NT2/D1 (cell line): ENCODE measurements at places on chromosomes 3 and 15.

GRCh38 chr3:87733671-87734367, 325.0 kb downstream of the CGGBP1 start:
- no peak for DNase-seq

- DNase-seq = no peak
These were observed 120.0 kb downstream of the CYP19A1 start for GRCh38 chr15:51218299-51218938.

DNA sequence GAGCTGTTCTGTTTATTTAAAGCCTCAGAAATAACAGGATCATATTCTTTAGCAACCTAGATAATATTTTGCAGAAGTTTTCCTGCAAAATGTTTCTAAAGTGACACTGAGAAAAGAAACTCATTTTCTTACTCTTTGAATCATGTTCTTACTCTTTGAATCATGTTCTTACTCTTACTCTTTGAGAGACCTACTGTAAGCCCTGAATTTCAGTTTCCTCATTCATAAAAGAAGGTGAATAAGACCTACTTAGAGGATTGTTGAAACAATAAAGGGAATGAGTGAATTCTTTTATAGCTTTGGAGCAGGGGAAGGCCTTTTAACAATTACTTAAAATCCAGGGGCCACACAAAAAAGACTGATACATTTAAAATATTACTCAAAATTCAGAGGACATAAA, 221.7 kb upstream of the CMC1 start:
- no peak for DNase-seq

DNA sequence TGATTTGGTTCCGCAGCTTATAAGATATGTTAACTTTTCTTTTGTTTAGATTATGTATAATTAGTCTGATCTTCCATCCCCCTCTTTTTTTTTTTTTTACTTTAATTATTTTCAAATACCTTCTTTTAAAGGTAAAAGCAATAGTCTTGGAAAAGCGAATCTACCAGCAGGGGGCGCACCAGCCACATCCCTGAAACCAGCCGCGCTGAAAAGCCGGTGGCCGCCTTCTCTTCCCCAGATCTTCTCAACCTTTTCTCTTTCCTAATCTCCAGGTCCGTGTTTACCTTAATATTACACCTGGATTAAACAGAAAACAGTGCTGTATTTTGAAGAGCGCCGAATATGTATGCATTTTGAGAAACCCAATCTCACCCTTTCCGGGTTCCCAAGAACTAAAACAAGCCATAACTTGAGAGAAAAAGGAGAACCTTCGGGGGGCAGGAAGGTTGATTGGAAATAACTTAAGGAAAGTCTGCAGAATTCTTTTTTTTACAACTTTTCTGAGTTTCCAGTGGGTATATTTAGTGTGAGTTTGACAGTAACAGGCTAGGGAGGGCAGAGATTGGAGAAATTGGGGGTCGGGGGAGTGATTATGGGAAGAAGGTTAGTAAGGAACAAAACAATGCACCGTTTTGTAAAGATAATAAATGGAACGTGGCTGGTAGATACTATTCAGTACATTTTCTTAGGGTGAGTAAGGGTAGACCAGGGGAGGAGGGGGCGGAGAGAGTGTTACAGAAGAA, 2.0 kb upstream of the SOX2 start:
- no peak for DNase-seq

DNA sequence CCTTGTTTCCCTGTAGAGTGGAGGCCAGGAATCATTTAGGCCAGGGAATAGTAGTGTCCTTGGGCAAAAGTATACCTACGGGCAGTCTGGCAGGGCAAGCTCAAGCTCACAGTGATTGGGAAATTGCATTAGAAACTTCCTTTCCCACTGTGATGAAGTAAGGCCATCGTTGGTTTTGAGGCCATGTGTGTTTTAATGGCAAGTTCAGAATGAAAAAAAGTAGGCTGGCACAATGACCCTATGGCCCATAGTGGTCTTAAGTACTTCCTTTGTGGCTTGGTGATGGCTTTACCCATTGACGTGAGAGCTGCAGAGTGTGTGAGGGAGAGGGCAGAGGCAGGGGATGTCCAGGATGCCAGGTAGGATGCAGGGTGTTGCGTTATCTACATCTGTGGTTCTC, 28.8 kb downstream of the LIMD1 start:
- DNase-seq = no peak

DNA sequence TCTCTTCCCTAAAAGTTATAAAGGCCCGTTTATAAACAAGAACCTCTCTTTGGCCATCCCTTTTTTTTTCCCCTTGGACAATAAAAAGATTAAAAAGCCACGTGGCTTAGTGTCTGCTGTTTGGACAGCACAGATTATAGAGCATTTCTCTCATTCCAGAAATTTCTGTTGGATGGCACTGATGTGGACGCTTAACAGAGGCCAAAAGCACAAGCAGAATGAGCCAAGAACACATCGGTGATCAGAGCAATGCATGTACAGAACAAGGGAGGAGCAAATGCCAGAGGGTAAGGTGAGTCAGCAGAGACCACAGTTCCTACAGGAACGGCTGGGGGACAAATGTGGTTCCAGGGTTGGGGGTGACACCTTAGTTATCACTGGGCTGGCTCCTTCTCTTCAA, 30.3 kb upstream of the CTNNB1 start:
- no peak for DNase-seq

DNA sequence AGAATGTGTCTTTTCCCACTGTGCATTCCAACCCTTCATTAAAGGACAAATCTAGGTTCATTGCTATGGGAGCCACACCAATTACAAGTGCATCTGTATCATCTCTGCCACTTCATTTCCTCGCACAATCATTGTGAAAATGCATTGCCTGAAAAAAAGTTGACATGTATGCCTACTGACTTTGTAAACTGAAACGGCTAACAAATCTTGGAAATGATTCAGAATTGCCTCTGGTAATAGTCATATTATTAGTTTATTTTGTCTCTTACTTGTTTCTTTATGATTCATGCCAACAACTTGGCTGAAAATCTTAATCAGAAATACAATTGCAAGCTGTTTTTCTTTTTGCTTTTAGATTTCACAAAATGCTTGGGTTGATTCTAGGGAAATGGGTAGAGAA, 497.1 kb downstream of the ZIC1 start:
- DNase-seq = no peak

- DNase-seq = no peak
These were observed 984 bp downstream of the PLSCR4 start for GRCh38 chr3:146249921-146250320.

- no peak for DNase-seq
These were observed 13.3 kb upstream of the OR5K1 start for GRCh38 chr3:98449606-98450193.

DNA sequence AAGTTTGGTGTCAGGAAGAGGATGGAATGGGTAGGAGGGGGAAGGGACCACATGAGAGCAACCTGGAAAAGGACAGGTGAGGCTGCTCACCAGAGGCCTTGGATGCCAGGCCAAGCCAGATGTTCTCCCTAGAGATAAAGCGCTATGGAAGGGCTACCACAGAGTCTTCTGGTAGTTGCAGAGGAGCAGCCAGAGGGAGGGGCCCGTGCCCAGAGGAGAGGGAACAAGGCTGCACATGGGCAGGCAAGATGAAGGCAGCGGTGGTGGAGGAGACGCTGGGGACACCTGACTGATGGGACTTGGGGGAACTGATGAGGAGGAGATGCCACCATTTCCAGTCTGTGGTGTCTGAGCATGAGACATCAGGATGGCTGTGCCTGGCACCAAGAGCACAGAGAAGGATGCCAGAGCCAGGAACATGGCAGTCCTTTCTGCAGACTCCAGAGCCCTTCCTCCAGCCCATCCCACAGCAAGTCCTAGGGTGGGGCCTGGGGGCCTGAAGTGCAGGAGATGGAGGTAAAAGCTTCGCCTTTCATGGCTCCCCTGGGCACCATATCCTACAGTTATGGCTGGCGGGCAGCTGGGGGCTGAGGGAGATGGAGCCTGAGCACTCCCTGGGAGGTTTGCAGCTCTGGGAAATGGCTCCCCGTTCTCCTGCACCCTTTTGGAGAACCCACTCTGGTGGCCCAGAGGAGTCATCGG, 103.0 kb downstream of the ETFA start:
- DNase-seq = no peak

- no peak for DNase-seq
These were observed 54.5 kb downstream of the GABRG3 start for GRCh38 chr15:27025481-27025966.

- no peak for DNase-seq
These were observed 209.6 kb upstream of the PFN2 start for GRCh38 chr3:150180334-150180733.

- no peak for DNase-seq
These were observed 16.9 kb upstream of the P2RY1 start for GRCh38 chr3:152818027-152818426.

DNA sequence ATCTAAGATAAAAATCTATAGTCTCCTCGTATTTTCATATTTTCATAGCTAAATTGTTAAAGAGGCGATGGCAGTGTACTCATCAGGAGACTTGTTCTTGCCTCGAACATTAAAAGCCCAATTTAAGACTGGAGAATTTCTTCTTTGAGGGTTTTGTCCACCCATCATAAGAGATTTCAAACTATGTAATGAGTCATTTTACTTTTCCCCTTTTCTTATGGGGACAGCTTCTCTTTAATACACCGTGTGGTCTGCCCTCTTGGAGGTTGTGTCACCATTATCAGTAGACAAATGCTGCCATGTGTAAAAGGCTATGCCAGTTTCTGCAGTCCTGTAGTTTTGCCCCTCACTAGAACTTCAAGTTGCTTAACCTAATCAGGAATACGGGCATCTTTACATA, 16.9 kb downstream of the TGFBR2 start:
- no peak for DNase-seq

DNA sequence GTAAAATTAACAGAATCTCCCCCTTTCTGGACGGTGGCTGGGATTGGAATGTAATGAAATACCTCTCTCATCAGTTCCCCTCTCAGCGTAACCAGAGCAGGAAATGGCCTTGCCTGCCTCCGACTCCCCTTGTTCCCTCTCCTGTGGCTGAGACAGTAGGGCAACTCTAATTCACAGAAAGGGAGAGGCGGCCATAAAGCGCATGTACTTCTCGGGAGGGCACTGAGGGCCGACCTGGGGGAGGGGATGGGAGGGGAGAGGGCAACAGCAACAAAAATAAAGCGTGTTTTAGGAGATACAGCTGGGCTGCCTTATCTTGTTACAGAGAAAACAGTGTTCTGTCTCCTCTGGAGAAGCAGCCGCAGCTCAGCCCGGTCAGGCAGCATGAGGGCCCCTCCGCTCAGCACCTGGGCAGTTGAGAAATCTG, 783.3 kb upstream of the ARRDC4 start:
- peak; percentile 27 for DNase-seq

- DNase-seq = no peak
These were observed 20.3 kb upstream of the ETV5 start for GRCh38 chr3:186129206-186129605.

DNA sequence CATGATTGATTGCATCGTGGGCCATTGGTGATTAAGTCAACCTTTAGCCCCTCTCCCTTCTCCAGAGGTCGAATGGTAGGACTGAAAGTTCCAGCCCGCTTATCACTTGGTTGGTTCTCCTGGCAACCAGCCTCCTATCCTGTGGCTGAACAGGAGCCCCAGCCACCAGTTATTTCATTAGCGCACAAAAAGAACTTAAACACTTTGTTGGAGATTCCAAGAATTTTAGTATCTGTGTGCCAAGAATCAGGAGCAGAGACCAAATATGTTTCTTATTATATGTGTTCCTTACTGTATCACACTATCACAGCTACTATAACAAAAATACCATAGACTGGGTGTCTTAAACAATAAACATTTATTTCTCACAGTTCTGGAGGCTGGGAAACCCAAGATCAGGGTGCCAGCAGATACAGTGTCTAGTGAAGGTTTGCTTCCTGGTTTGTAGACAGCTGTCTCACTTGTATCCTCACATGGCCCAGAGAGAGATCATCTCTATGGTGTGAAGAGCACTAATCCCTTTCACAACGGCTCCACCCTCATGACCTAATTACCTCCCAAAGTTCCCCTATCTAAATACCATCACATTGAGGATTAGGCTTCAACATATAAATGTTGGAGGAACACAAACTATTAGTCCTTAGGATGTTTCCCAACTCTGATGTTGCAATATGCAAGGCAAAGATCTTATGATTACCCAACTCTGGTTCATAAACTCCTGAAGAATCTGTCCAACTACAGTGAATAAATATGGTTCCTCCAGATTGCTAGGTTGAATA, 30.5 kb upstream of the APH1B start:
- DNase-seq = no peak

GRCh38 chr3:37028329-37028728, 35.0 kb downstream of the MLH1 start:
- DNase-seq = no peak

- no peak for DNase-seq
These were observed 60.1 kb upstream of the GALNT15 start for GRCh38 chr3:16114429-16114828.

- no peak for DNase-seq
These were observed 302.2 kb upstream of the CTDSPL start for GRCh38 chr3:37559461-37559860.

GRCh38 chr3:61975199-61975598, 398.2 kb downstream of the FEZF2 start:
- DNase-seq = no peak

DNA sequence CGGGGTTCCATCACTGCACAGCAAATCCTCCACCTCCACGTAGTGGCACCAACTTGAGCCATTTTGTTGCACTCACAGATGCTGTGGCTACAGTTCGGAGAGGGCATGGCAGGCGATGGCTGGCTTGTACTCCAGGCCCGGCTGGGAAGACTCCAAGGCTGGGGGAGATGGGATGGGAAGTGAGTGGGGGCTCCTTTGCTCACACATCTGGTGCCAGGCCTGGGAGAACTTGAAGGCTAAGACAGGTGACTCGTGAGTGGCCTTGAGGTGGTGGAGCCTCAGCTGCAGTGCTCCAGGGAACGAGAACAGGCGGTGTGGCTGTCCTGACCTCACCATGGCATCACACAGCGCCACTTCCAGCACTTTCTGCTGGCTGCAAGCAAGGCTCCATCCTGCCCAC, 87.9 kb downstream of the PLXNA1 start:
- DNase-seq = no peak

DNA sequence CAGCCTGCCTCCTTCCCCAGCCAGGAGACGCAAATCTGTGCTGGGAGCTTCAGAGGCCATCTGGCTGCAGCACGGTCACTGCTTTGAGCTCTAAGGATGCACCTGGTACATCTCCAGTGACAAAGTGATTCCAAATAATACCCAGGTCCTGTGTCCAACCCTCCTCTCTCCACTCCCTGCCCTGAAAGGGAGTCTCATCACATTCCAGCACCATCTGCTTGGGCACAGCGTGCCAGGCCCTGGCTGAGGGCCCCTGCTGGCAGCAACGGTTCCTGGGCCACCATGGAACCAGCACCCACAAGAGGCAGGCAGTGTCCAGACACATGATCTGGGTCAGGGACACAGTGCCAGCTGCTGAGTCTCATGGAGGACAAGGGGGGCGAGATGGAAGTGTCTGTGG, 81.3 kb downstream of the MTHFS start:
- no peak for DNase-seq

DNA sequence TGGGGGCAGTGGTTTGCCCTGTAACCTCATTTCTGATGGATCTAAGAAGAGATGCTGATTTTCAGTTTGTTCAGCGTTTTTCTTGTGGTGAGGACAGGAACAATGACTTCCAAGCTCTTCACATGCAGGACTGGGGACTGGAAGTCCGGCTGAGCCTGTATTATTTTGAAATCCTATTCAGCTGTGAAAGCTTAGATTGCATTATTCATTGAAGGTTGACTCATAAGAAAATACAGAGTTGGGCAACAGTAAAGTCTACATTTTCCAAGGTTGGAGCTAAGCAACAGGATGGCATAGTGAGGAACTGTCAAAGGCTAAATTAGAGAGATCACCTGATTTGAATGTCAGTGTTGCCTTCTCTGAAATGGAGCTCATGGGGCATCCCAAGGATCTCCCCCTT, 230.9 kb upstream of the FEZF2 start:
- no peak for DNase-seq
